ENCODE measurements at places on chromosomes 1 and 21.

DNA sequence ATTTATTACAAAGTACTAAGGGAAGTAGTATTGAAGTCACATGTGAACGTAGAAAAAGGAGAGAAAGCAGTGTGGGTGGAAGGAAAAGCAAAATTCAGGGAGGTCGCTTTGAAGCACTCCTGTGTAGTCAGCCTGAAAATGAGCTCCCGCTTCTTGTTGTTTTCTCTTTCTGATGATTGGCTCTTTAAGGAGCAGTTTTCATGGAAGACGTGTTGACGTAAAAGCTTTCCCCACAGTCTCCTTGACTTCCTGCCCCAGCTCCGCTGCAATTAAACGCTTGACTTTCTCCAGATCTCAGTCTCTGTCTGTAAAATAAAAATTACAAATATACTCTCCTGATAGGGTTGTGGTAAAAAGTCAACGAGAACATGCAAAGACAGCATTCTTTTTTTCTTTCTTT is 661.5 kb upstream of the ZP4 start:
- no peak for DNase-seq

- DNase-seq = no peak
Measured at GRCh38 chr1:239125893-239126292, 260.5 kb upstream of the CHRM3 start.

DNA sequence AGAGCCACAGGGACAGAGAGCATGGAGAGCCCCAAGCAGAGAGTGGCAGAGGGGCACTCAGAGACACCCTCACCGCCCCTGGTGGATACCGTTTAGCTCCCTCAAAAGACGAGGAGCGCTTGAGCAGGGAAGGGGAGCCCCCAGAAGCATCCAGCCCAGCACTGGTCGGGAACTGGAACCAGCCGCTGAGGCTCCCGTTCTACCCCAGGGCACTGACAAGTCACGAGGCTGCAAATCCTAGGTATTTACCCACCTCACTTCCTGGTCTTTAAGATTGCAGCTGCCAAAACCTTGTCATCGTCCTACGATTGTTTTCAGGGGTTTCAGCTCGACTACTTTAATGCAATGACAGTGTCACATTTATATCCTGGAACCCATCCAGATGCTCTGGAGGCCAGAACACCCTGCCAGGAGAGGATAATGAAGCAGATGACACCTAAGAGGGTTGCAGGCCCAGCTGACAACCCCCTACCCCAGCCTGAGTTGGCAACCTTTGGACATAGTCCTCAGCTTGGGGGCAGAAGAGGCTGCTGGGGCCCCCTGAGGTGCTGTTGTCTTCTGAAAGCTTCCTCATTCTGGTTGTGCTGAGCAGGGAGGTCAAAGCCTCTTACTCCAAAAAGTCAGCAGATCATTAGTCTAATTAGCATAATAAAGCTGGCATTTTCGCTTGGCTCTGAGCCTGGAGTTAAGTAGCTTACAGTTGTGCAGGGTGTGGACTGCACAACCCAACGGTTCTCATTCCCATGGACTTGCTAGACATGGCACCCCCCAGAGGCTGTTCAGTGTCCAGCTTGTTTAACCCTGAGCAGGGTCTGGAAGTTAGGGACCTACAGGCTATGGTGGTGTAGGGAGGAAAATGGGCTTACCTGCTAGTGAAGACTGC is 20.6 kb upstream of the BACE2 start:
- no peak for DNase-seq

- DNase-seq = peak; percentile 61
Measured at GRCh38 chr21:45923146-45923545, 58.4 kb upstream of the COL6A1 start.

DNA sequence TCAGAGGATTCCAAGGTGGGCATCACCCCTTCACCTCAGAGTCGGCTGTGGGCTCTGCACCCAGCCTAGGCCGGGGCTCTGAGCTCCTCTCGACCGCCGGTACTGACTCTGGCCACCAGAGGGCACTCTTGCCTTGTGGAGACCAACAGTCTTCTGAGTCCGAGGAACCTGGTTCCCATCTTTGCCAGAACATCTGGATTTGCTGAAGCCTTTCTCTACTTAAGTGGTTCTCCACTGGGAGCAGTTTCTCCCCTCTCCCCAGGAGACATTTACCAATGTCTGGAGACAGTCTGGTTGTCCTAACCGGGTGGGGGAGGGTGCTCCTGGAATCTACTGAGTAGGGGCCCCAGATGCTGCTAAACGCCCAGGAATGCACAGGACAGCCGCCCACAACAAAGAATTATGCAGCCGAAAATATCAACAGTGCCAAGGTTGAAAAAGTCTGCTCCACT is 9.4 kb downstream of the ETV3L start:
- peak; percentile 74 for DNase-seq

DNA sequence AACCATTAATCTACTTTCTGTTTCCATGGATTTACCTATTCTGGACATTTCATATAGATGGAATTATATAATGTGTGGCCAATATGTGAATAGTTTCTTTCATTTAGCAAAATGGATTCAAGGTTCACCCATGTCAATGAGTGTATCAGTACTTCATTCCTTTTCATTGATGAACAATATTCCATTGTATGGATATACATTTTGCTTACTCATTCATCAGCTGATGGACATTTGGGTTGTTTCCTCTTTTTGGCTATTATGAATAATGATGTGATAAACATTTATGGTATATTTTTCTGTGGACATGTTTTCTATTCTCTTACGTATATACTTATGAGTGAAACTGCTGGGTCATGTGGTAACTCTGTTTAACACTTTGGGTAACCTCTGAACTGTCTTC is 97.8 kb downstream of the SCMH1 start:
- no peak for DNase-seq

DNA sequence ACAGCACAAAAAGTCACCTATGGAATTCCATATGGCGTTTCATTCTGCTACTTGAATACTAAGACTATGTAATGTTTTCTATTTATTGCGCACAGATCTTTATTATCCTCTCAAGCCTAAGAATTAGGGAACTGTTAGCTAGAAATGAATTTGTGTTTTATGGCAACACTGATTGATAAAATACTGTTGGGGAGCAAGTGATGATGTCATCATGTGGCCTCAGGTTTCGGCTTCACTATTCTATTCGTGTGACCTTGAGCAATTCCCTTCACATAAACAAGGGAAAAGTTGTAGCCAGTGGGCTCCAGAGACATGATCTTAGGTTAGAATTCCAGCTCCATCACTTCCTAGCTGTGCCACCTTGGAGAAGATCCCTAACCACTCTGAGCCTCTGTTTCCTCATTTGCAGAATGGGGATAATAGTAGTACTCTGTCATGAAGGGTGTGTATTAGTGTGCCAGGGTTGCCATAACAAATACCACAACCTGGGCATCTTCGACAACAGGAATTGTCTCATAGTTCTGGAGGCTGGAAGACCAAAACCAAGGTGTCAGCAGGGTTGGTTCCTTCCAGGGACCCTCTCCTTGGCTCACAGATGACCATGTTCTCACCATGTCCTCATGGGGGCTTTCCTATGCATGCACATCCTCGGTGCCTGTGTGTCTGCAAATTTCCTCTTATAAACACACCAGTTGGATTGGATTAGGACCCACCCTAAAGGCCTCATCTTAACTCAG is 371.2 kb downstream of the RRAGC start:
- no peak for DNase-seq

DNA sequence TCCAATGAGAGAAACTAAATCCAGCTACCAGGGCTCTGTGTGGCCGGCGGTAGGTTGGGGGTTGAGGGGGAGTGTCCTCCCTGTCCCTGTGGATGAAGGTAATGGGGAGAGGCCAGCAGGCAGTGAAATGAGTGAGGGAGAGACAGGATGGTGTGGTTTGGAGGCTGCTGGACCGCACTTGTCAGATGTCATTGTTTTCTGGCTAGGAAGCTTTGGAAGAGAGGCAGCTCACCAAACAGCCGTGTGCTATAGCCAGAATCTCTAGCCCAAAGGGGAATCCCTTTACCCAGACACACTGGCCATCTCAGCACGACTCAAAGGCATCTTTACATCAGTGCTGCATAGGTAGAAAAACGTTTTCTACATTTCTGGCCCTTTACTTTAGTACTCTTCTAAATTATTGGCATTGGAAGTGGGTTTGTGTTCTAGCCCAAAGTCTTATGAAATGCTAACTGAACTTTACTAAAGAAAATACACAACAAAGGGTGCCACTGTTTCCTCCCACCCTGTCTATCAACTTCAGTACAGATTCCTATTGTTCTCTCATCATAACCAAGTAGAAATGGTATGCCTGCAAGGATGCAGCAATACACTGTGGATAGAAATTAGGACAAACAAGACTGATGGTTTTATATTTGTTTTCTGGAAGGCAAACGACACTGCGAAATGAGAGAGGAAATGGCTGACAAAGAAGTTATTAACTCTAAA is 95.9 kb upstream of the COA6 start:
- DNase-seq = no peak

DNA sequence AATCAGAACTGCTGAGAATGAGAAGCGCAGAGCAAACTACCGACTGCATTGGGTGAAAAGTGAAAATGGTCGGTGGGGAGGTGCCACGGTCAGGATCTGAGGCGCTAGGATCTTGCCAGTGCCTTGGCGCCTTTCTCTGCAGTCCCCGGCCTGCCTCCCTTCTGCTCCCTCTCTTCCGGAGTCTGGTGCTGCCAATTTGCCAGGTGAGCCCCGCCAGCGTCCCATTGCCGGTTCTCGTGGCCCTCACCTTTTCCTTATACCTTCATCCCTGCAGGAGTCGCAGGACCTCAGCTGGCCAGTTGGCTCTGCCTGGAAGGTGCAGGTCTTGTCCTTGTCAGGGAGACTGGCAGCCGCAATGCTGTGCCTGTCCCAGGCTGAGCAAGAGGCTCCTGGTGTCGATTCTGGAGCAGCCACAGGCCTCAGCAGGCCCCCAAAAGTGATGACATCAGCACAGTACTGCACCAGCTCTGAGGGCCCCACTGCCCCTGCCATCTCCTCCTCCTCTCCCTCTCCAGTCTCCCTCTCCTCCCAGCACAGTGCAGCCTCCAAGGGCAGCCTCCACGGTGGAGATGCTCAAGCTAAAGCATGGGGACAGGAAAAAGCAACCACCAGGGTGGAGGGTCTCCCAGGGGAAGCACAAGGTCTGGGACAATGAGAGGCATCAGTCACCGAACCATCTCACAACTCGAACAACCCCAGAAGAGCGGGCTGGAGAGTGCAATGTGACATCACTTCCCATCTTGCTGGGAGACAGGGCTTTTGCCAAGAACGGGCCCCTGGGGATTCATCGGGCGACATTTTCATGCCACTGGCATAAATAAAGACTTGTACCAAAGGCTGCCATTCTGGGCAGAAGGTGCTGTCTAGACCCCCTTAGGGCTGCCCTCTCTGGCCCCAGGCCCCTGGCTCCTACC is 37.1 kb upstream of the H6PD start:
- DNase-seq = no peak

GRCh38 chr1:231679109-231679508 is 52.5 kb downstream of the DISC1 start:
- no peak for DNase-seq

- no peak for DNase-seq
Measured at GRCh38 chr1:85144351-85144750, 56.5 kb downstream of the SYDE2 start.

- no peak for DNase-seq
Measured at GRCh38 chr1:114466334-114467014, 44.5 kb downstream of the TRIM33 start.

DNA sequence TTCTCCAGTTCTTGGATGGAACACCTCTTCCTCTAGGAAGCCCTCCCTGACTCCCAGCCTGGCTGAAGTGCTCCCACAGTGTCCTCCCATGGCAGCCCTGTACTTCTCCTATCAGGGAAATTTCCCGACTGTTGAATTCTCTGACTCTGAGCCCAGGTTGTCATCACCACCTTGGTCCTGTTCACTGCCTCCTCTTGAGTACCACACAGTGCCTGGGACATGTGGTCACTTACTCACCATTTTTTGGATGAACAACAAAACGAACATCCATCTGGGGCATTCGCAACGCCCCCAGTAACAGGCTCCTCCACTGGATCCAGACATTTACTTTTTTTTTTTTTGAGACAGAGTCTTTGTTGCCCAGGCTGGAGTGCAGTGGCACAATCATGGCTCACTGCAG is 37.4 kb downstream of the CHD5 start:
- DNase-seq = no peak

DNA sequence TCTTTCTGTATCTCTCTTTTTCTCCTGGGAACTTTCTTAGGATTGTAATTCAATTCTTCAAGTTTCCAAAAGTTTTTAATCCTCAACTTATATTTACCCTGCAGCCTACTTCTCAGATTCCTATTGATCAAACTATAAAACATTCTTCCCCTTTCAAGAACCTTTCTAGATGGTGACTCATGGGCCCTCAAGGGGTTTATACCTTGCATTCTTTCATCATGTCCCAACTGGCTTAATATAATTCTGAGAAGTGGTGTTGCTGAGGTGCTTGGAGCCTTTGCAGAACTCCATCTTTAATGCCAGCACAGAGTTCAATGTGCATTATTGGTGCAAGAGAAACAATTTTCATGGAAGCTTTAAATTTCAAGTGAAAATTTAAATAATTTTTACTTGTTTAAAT is 273.4 kb downstream of the VAV3 start:
- no peak for DNase-seq

- DNase-seq = peak; percentile 29
Measured at GRCh38 chr21:39441502-39442475, 3.8 kb downstream of the LCA5L start.

DNA sequence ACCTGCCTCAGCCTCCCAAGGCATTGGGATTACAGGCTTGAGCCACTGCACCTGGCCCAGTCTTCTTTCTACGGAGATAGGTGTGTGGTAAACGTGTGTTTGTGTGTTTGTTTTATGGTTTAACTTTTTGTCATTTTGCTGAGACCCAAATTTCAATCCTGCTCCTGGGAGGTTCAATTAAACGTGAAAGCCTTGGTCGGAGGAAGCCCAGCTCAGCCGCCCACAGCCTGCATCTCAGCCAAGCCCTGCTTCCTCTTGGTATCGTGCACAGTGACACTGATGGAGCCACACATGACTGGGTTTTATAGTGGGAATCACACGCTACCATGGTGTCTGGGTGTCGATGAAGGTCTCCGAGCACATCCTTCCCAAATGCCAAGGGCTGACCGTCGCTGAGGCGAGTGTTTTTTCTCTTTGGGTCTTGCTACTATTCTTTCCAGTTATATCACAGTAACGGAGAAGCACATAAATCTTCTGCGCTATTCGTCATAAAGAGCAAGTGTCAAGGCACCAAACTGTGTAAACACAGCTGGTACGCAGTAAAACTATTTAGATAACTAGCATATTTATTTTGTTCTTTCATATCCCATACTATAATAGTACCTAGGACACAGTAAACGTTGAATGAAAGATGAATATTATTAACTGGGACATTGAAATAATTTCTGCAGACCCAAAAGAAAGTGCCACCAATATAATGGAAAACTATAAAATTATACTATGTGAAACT is 39.3 kb downstream of the HLCS start:
- no peak for DNase-seq
